ENCODE measurements at places on chromosomes 3 and 15. TPM values are rescaled to one million over a fixed set of nuclear protein-coding genes. Genes with fewer than 3 reads are reported as not detected.

DNA sequence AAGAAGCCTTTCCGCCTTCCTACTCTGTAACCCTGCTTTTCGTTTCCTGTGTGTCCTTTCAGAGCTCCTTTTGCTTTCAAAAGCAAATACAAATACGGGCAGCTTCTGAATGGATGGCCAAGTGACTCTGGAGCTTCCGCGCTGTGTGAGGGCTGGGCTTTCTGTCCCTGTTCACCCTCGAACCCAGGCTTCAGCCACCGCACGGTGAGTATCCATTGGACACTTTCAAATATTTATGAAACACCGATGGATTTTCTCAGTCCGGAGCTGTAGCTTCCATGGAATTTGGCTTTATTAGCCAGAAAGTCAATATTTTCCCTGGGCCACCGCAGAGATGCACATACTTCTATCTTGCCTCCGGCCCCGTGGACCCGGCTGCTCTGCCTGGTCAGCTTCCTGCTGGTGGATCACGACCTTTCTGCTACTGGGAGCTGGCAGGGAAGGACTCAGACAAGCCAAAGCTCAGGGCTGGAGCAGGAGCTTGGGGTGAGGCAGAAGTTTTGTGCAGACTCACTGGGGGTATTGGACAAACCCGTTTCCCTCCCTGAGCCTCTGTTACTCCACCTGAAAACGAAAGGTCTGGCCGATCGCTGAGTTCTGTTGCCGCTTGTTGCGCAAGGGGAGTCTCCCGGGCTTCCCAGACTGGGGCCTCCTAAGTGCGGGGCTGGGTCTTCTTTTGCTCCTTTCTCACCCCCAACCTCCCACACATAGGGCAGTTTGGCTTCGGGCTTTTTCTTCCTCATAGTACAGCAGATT lies 63.6 kb downstream of the LINGO1 start:
- no peak for DNase-seq

- no peak for DNase-seq
Measured at GRCh38 chr3:71026634-71027578, 556.6 kb downstream of the FOXP1 start.

OCA2 gene
- not detected for total RNA-seq

CIB2 gene
- total RNA-seq, result 1.6 TPM

- DNase-seq, result no peak
Measured at GRCh38 chr3:49329186-49329585, 10.7 kb downstream of the USP4 start.

DNA sequence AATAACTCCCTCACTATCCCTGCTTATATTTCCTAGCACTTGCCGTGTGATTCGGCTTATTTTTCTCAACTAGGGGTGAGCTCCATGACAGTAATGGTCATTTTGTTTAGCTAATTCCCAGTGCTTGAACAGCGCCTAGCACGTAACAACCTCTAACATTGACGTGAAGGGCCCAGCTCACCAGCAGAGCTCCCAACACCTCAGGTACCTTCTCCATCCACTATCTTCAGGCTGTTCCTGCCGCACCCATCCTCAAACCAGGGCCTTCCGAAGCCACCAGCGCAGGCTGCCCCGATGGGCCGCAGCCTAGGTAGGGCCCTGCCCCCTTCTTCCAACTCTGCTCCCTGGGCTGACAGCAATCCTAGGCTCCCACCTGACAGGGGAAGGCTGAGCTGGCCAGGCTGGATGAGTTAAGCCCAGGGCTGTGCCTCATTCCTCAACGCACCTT lies 751 bp upstream of the RPS17 start:
- no peak for DNase-seq

- DNase-seq, result no peak
Measured at GRCh38 chr3:129624347-129625071, 18.0 kb upstream of the PLXND1 start.

GRCh38 chr3:141009496-141009895 lies 41.7 kb upstream of the SPSB4 start:
- DNase-seq, result no peak

GRCh38 chr3:33791477-33792166 lies 6.8 kb upstream of the PDCD6IP start:
- DNase-seq, result peak; percentile 42

DNA sequence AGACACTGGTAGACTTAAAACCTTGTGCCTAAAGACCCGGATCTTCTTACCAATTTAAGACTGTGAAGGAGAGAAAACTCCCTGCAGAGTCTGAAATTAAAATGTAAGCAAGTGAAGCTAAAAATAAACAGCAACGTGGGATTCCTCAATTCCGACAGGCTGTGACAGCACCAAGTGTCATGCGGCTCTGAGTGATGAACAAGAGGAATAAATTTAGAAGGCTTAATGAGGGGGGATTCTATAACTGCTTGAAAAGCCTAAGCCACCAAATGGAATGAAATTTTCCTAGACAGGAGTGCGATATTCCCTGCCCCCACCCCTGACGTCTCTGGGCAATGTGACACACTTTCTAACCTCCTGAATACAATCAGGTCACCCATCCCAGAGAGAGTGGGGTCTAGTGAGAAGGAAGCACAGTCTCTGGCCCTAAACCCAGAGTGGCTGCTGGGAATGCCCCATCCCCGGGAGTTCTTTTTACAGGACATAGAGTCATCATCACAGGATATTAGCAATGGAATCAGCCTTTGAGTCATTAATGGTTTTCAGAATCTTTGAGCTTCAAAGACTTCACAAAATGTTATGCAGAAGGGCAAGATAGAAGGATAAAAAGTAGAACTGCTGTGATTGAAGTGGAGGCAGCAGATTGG lies 114.3 kb downstream of the EDEM1 start:
- DNase-seq, result peak; percentile 10

GRCh38 chr3:197151580-197151979 lies 122.0 kb upstream of the MELTF start:
- peak; percentile 49 for DNase-seq

DNA sequence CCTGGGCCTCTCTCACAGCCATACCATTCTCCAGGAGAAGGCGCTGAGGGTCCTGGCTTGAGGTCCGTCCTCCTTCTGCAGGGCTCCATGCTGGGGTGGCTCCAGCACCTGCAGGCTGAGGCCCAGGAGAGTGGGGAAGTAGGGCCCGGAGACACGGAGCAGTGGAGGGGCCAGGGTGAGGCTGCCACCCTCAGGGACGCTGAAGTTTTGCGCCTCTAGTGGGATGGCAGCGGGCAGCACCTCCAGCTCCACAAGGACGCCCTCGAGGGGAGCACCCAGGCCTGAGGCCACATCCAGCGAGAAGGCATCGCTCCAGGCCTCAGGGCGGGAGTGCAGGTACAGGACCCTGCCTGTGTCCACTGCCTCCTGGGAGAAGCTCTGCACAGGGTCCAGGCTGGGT lies 27.5 kb downstream of the CSPG4 start:
- no peak for DNase-seq

PTPRG gene
- total RNA-seq, result 34.7 TPM
